ENCODE measurements at places on chromosomes 2 and 18. TPM values are rescaled to one million over a fixed set of nuclear protein-coding genes. Genes with fewer than 3 reads are reported as not detected.

DNA sequence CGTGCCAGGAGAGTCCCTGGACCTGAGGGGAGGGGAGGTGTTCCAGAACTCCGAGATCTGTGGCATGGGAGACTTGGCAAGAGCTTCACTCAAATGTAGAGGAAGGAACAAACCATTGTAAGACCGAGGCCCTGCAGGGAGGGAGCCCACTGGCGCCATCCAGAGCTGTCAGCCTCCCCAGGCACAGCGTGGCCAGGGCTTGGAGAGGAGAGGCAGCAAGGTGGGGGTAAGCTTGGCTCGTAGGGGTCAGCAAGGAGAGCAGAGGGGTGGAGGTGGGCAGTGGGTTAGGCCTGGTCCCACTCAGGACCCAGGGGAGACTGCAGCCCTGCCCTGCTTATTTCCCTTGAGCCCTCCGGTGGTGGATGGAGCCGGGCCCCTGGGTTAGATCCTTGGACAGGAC lies 3.6 kb downstream of the TMEM177 start:
- DNase-seq: no peak
- H3K4me1 ChIP-seq: peaks cover 30% of the 10 kb centered on the region
- no peak overlapping the region for H3K4me3 ChIP-seq
- H3K27me3 ChIP-seq: no peaks in the 10 kb centered on the region
- H3K27ac ChIP-seq: no peak overlapping the region

- DNase-seq: no peak
- no peak overlapping the region for H3K27ac ChIP-seq
- no peaks in the 10 kb centered on the region for H3K27me3 ChIP-seq
- H3K36me3 ChIP-seq: no peaks in the 10 kb centered on the region
These were observed 60.6 kb upstream of the CUL3 start for GRCh38 chr2:224645722-224646121.

The ARHGAP25 gene
- total RNA-seq: 5.1 TPM

DNA sequence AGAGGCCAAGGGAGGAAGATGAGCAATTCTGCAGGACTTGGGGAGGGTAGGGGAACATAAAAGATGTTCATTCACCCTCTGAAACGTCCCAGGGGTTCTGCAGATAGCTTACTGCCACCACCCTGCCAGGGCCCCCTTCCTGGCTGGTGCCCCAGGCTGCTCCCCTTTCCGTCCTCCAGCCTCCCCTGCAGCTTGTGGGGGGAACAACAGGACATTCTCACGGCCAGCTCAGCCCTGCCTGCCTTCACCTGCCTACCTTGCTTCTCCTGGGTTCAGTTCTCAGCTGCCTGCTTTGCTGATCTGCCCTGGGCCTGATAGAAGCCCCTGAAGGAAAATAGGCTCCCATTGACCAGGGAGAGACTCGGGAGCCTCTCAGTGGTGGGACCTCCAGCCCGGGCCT lies 251.1 kb downstream of the CELF4 start:
- H3K36me3 ChIP-seq: no peaks in the 10 kb centered on the region
- H3K4me1 ChIP-seq: no peaks in the 10 kb centered on the region
- H3K27ac ChIP-seq: no peak overlapping the region
- DNase-seq: no peak

GRCh38 chr2:6008726-6009125 lies 316.5 kb downstream of the SOX11 start:
- no peak for DNase-seq
- H3K4me3 ChIP-seq: no peak overlapping the region
- no peaks in the 10 kb centered on the region for H3K27me3 ChIP-seq
- H3K27ac ChIP-seq: no peak overlapping the region
- no peaks in the 10 kb centered on the region for H3K4me1 ChIP-seq

- no peak overlapping the region for H3K4me3 ChIP-seq
- peak; percentile 92 for DNase-seq
- no peak overlapping the region for H3K27ac ChIP-seq
- no peaks in the 10 kb centered on the region for H3K27me3 ChIP-seq
- no peaks in the 10 kb centered on the region for H3K4me1 ChIP-seq
These were observed 83.9 kb downstream of the ARHGEF4 start for GRCh38 chr2:130920415-130921163.

DNA sequence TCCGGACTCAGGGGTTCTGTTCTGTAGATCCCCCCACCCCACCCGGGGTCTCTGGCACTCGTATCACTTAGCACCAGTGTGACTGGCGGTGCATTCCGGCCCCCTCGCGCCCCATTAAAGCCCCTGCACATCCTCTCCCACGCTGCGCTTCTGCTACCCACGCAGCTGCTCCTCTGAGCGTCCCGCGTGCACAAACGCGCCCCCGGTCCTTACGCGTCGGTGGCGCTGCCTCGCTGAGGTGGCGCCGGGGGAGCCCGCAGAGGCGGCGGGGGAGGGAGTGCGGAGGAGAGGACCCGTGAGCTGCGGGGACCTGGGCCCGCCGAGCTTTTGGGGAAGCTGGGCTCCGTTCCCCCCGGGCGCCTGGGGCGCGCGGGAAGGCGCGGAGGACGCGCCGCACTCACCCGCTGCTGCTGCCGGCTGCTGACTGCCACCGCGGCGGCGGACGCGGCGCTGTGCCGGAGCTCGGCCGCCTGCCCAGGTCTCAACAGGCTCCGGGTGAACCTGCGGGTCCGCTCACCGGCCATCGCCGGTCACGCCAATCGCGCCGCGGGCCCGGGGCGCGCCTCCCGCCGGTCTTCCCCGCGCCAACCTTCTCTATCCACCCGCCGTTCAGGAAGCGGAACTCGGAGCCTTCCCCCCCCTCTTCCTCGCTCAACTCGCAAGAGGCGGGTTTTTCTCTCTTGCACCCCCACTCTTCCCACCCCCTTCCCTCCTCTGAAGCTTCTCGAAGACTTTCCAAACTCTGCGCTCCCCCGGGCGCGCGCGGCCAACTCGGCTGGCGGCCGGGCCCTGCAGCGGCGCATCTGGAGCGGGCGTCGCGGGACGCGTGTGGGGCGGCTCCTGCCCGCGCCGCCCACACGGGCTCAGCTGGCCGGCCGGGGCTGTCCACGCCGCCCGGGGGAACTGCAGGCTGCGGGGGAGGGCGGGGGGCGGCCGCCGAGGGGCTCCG lies at the start of gene DOCK10:
Gene DOCK10 (minus strand): TSS at position 618 of the 949 bp plus-strand sequence. CDS start 94 bp downstream, at position 524.
- no peak within 1 kb of the TSS for H3K27ac ChIP-seq
- H3K4me3 ChIP-seq: peak within 1 kb of the TSS; percentile 59
- peaks cover 22% of the 10 kb centered on the region for H3K4me1 ChIP-seq
- peaks cover 12% of the 10 kb centered on the region for H3K27me3 ChIP-seq
- DNase-seq: no peak

The LNPK gene
- 12.9 TPM for total RNA-seq

DNA sequence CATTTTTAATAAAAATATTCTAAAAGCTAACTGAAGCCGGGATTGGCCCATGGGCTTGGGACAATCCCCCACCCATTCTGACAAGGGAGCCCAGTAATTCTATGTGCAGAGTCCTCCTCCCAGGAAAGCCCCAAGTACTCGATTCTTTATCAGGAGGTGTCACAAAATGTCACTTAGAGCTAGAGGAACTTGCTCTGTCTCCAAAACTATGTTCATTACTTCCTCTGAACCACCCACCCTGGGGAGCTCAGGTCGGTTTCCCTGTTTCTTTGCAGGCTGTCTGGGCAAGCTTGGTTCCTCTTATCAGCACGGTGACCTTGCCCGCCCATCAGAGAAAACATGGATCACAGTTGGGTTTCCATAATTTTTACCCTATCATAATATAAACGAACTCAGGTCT lies 430.6 kb upstream of the ID2 start:
- DNase-seq: no peak
- no peak overlapping the region for H3K27ac ChIP-seq
- no peaks in the 10 kb centered on the region for H3K36me3 ChIP-seq
- H3K4me1 ChIP-seq: peaks cover 17% of the 10 kb centered on the region

- no peak for DNase-seq
- no peak overlapping the region for H3K27ac ChIP-seq
- no peak overlapping the region for H3K4me3 ChIP-seq
These were observed 58.0 kb downstream of the FARP2 start for GRCh38 chr2:241413929-241414580.

DNA sequence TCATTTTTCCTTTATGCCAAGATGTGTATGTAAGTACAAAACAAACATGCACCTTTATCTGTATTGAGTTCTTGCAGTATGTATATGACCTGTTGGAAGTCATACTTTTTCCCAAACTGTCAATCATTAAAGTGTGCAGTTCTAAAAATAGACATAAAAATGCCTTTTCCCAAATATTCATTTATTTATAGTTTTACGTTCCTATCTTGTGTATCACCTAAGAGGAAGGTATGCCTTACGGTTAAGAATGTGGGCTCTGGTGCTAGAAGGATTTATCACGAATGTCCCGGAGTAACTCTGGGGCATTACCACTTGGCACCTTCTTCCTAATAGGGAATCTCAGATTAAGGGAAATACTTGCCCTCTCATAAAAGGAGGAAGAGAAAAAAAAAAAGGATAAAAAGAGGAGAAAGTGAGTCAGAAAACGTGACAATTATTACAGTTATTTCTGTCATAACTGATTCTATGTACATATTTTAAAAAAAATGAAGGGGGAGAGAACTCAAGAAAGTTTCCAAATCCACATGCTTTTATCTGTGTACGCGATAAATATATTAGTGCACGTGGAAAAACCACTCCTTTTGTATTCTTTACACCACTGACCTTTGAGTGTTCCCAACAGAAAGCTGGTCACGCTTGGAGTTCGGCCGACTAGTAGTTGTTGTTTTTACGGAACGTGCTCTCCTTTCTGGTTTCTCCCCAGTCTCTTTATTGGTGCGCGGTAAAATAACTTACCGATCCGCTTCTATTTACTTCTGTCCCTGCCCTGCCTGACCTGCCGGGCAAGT lies 721 bp downstream of the MCEE start:
- peak overlapping the region; percentile 90 for H3K27ac ChIP-seq
- peak overlapping the region; percentile 86 for H3K4me3 ChIP-seq
- peaks cover under 1% of the 10 kb centered on the region for H3K36me3 ChIP-seq
- DNase-seq: no peak
- H3K27me3 ChIP-seq: no peaks in the 10 kb centered on the region
- H3K4me1 ChIP-seq: peaks cover 43% of the 10 kb centered on the region

The TSPYL6 gene
- total RNA-seq: not detected

DNA sequence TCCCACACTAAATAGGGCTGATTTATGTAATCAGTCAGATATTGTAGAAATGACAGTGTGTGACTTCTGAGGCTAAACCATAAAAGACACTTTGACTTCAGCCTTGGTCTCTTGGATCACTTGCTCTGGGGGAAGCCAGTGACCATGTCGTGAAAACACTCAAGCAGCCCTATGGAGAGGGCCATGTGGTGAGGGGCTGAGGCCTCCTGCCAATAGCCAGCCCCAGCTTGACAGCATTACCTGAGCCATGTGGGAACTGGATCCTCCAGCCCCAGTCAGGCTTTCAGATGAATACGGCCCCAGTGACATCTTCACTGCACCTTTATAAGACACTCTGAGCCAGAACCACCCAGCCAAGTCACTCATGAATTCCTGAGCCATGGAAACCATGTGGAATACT lies 20.8 kb downstream of the TNS1 start:
- peak overlapping the region; percentile 24 for H3K27ac ChIP-seq
- no peaks in the 10 kb centered on the region for H3K27me3 ChIP-seq
- H3K4me3 ChIP-seq: no peak overlapping the region
- peaks cover 61% of the 10 kb centered on the region for H3K4me1 ChIP-seq

- no peak overlapping the region for H3K4me3 ChIP-seq
- DNase-seq: no peak
- H3K36me3 ChIP-seq: no peaks in the 10 kb centered on the region
- H3K27me3 ChIP-seq: no peaks in the 10 kb centered on the region
- no peaks in the 10 kb centered on the region for H3K4me1 ChIP-seq
These were observed 53.5 kb downstream of the RDH14 start for GRCh38 chr2:18506883-18507509.

The CDH7 gene
- total RNA-seq: not detected

DNA sequence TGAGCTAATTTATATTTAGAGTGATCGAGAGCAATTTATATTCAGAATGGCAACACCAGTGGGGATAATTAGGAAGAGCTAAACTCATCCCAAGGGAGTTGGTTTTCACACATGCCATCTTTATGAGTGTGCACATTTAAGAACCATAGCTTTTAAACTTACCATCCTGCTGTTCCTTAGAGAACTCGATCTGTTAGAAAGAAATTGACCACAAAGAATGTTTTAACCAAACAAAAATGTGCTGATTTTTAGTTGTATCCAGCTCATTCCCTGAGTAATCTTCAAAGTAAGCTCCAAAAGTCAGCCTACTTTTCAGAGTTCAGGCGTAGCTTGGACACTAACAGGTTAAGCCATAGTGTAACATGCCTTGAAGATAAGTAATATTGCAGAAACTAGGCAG lies 12.6 kb downstream of the MYL1 start:
- H3K4me1 ChIP-seq: no peaks in the 10 kb centered on the region
- no peaks in the 10 kb centered on the region for H3K27me3 ChIP-seq
- no peaks in the 10 kb centered on the region for H3K36me3 ChIP-seq
- no peak overlapping the region for H3K4me3 ChIP-seq

The ALLC gene
- not detected for total RNA-seq

The FAM124B gene
- total RNA-seq: 2.3 TPM

The CABYR gene
- 3.3 TPM for total RNA-seq

The CTAGE1 gene
- not detected for total RNA-seq

GRCh38 chr2:194104687-194105086 lies 1552.3 kb upstream of the SLC39A10 start:
- no peak overlapping the region for H3K27ac ChIP-seq
- no peak overlapping the region for H3K4me3 ChIP-seq
- H3K4me1 ChIP-seq: no peaks in the 10 kb centered on the region

GRCh38 chr2:145339646-145340045 lies 819.7 kb upstream of the ZEB2 start:
- no peak overlapping the region for H3K27ac ChIP-seq
- DNase-seq: no peak
- no peaks in the 10 kb centered on the region for H3K4me1 ChIP-seq
- no peaks in the 10 kb centered on the region for H3K27me3 ChIP-seq

- no peak overlapping the region for H3K27ac ChIP-seq
- H3K4me3 ChIP-seq: no peak overlapping the region
- DNase-seq: no peak
- H3K36me3 ChIP-seq: no peaks in the 10 kb centered on the region
- H3K4me1 ChIP-seq: no peaks in the 10 kb centered on the region
These were observed 55.1 kb downstream of the CPS1 start for GRCh38 chr2:210611466-210611865.

GRCh38 chr2:66431846-66432587 lies 2.9 kb upstream of the MEIS1 start:
- H3K36me3 ChIP-seq: no peaks in the 10 kb centered on the region
- no peaks in the 10 kb centered on the region for H3K4me1 ChIP-seq

GRCh38 chr18:76679945-76680344 lies 142.4 kb upstream of the ZNF236 start:
- no peak overlapping the region for H3K27ac ChIP-seq
- no peak for DNase-seq
- H3K4me1 ChIP-seq: no peaks in the 10 kb centered on the region
- H3K27me3 ChIP-seq: no peaks in the 10 kb centered on the region
- no peaks in the 10 kb centered on the region for H3K36me3 ChIP-seq

The IL1B gene
- 2.7 TPM for total RNA-seq

- no peak overlapping the region for H3K27ac ChIP-seq
- no peaks in the 10 kb centered on the region for H3K4me1 ChIP-seq
- DNase-seq: no peak
- H3K27me3 ChIP-seq: no peaks in the 10 kb centered on the region
- H3K4me3 ChIP-seq: no peak overlapping the region
These were observed 27.8 kb downstream of the RAB31 start for GRCh38 chr18:9735879-9736278.

GRCh38 chr18:9066358-9066757 lies 36.1 kb upstream of the NDUFV2 start:
- H3K4me1 ChIP-seq: no peaks in the 10 kb centered on the region
- no peak overlapping the region for H3K27ac ChIP-seq
- H3K27me3 ChIP-seq: no peaks in the 10 kb centered on the region
- DNase-seq: no peak
- H3K4me3 ChIP-seq: no peak overlapping the region
- H3K36me3 ChIP-seq: no peaks in the 10 kb centered on the region

The NOSTRIN gene
- 21.4 TPM for total RNA-seq

The NCOA1 gene
- total RNA-seq: 49.4 TPM

The ERMN gene
- total RNA-seq: under 0.01 TPM

GRCh38 chr18:8426401-8426800 lies 182.8 kb upstream of the RAB12 start:
- no peaks in the 10 kb centered on the region for H3K4me1 ChIP-seq
- no peaks in the 10 kb centered on the region for H3K36me3 ChIP-seq
- H3K4me3 ChIP-seq: no peak overlapping the region
- DNase-seq: no peak

All from esophagus muscularis mucosa (tissue), 4 donors.